ENCODE measurements at places on chromosomes 6 and 20. TPM values are rescaled to one million over a fixed set of nuclear protein-coding genes. Genes with fewer than 3 reads are reported as not detected.

C20orf144 gene
- 0.44 TPM for total RNA-seq

AURKA gene
- 10.4 TPM for total RNA-seq

ATP6V1G2 gene
- total RNA-seq = 5.7 TPM

ENPP3 gene
- 0.15 TPM for total RNA-seq

RAB32 gene
- total RNA-seq = 119 TPM

NEDD9 gene
- total RNA-seq = 0.66 TPM

CST4 gene
- total RNA-seq = not detected

All from smooth muscle cell of trachea (primary cell).